ENCODE measurements at places on chromosomes 6 and 20. TPM values are rescaled to one million over a fixed set of nuclear protein-coding genes. Genes with fewer than 3 reads are reported as not detected.

The GLO1 gene
- polyA plus RNA-seq: 47.1 TPM

The ANGPT4 gene
- not detected for polyA plus RNA-seq

The EDN3 gene
- polyA plus RNA-seq: 0.05 TPM

The THBS2 gene
- 166 TPM for polyA plus RNA-seq

The LRRC1 gene
- 0.76 TPM for polyA plus RNA-seq

The PTCRA gene
- not detected for polyA plus RNA-seq

The SGK2 gene
- polyA plus RNA-seq: 0.57 TPM

The CYP21A2 gene
- polyA plus RNA-seq: 0.03 TPM

The OR2H1 gene
- polyA plus RNA-seq: not detected

The SPATS1 gene
- polyA plus RNA-seq: not detected

The NKX2-4 gene
- polyA plus RNA-seq: not detected

The HDGFL1 gene
- not detected for polyA plus RNA-seq

The VTA1 gene
- 60.1 TPM for polyA plus RNA-seq

The DLK2 gene
- polyA plus RNA-seq: 3.9 TPM

The FYN gene
- 31.0 TPM for polyA plus RNA-seq

The RGS17 gene
- 1.3 TPM for polyA plus RNA-seq

The C6orf132 gene
- not detected for polyA plus RNA-seq

The PRDM13 gene
- polyA plus RNA-seq: 0.02 TPM

The THEMIS gene
- not detected for polyA plus RNA-seq

The XPO5 gene
- 39.2 TPM for polyA plus RNA-seq

The SPO11 gene
- polyA plus RNA-seq: not detected

The MAP3K7 gene
- polyA plus RNA-seq: 28.8 TPM
